Urothelium cell line (cell line): ENCODE measurements at places on chromosomes 12 and 14.

DNA sequence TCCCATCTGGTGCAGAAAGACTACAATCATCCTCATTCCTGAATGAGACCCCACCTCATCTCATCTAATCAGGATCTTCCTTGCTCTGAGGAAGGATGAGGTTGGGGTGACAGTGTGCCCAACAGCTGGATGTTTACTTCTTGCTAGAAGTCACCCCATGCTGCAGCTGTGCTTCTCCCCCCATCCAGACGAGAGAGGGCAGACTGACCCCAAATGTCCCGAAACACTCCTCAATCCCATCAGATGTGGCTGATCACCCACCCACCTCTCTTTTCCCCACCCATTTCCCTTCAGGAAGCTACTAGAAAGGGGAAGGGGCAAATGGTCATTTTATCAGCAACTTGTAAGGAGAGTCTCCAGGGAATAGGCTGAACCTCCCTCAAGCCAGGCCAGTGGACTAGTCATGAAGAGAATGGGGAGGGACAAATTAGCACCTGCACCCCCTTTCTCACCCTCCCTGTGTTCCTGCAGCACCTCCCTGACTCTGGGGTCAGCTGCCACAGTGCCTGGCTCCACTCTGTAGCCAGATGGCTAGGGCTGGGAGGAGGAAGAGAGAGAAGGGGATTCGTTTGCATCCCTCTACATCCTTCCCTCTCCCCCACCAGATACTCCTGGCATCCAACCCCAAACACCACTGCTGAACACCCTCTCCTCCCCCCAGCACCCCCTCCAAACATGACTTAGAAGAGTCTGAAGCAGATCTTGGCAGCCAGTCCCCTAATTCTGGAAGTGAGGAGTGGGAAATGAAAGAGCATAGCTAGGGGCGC is 2.8 kb upstream of the BAZ2A start:
- no peak for DNase-seq

DNA sequence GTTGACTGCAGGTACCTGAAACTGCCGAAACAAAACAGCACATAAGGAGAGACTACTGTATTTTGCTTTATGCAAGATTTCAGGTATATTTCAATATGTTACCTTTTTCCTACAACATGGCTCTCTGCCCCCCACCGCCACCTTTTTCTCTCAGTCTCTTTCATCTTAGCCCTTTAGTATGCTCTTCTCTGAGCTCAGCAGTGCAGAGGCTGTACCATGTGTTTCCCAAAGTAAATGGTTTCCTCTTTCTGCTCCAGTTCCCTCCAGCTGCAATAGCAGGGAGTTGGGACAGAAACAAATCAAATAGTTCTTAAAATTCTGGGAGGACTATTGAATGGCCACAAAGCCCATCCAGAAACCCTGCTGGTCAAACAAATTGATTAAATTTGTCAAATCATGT is 4.3 kb downstream of the AMN1 start:
- no peak for DNase-seq

DNA sequence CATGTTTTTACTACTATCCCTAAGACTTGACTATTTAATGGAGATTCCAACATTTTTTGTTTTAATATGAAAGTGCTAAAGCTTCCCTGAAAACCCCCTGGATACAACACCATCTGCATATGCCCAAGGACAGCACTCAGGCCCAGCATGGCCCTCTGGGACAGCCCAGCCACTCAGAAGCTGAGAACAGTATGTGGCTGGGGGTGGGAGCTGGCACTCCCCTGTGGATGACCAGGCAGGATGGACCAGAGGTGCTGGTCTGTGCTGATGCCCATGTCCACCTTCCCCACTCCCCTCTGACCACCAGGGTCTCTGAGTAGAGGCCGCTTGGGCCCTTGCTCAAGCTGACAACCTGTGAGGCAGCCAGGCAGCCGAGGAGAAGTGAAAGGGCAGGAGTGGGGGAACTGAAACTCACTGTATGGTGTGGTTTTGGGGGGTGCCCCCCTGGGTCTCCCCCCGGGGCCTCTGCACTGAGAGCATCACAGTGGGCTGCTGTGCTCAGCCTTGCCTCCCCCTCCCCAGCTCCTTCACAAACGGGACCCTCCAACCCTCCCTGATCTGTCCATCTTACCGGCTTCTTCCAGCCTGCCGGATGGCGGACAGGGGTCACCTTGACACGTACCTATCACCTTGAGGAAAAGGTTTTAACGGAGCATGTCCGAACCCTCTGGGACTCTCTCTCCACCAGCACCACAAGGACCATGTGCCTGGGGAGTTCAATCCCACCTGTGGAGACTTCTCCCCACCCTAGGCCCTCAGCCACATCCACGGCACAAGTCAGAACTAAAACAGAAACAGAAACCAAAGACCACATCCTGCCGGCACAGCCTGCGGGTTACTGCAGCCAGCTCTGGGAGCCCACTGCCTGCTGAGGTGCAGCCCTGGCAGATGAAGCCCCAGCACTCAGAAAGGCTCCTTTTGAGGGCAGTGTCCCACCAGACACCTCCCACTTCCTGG is at the start of gene TMEM229B:
TSS of gene TMEM229B (minus strand) at position 785 of the 957 bp plus-strand sequence. CDS start 14,798 bp downstream, outside the sequence.
- peak; percentile 68 for DNase-seq

GRCh38 chr14:52023518-52023917 is 34.2 kb downstream of the RTRAF start:
- no peak for DNase-seq

DNA sequence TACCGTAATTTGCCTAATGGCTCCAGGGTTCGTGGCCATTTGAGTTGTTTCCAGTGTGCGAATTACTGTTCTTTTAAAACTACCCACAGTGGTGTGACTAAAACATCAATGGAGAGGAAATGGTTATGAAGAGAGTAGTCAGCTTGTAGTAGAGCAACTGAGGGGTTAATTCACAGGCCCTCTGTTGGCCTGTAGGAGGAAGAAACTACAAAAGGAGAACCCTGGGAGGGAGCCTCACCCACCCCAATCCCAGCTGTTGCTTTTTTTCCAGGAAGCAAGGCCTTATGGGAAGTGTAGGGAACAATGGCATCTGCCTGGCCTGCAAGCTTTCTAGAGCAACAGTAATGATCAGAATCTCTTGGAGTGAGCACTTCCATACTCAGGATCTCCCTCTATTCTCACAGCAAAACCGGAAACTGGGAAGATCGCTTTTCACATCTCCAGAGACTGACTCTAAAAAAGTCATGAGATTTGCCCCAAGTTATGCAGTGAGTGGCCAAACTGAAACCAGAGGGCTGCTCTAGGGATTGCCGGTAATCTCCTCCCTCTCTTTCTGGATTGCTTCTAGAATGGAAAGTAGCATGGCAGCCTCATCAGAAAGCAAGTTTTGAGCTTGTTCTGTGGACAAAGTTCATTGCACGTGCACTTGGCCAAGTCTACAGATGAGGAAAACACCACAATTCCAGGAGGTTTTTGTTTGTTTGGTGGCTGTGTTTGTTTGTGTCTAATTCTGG is 125.3 kb upstream of the PWP1 start:
- no peak for DNase-seq

DNA sequence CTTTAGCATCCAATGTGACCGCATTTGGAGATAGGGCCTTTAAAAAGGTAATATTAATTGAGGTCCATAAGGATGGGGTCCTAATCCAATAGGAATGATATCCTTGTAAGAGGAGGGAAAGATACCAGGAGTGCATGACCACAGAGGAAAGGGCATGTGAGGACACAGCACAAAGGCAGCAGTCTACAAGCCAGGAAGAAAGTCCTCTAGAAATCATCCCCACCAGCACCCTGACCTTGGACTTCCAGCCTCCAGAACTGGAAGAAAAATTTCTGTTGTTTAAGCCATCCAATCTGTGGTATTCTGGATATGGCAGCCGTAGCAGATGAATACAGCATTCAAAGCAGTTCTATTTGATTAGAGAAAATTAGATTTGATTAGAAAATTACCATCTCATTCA is 145.4 kb downstream of the STXBP6 start:
- no peak for DNase-seq

GRCh38 chr12:60710246-60710645 is 1114.4 kb downstream of the SLC16A7 start:
- DNase-seq: no peak

GRCh38 chr14:52706286-52706685 is 714 bp upstream of the PSMC6 start:
- DNase-seq: peak; percentile 32

GRCh38 chr14:96888158-96888557 is 91.0 kb downstream of the VRK1 start:
- no peak for DNase-seq

DNA sequence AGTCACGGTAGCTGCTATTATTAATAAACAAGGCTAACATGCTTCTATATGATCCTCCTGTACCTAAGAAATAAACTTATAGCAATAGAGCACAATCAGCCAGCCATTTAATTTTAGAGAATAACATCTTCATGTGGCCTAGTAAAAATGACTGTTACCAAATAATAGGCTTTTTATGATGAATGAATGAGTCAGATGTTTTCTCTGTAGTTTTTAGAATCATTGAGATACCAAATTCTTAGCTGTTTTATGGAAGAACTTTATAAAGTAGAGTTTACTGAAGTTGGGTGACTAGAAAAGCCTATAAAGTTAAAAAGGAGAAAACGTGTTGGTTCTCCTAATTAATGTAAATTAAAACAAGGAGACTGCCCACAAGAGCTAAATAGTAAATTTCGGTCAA is 40.7 kb downstream of the WNK1 start:
- no peak for DNase-seq

DNA sequence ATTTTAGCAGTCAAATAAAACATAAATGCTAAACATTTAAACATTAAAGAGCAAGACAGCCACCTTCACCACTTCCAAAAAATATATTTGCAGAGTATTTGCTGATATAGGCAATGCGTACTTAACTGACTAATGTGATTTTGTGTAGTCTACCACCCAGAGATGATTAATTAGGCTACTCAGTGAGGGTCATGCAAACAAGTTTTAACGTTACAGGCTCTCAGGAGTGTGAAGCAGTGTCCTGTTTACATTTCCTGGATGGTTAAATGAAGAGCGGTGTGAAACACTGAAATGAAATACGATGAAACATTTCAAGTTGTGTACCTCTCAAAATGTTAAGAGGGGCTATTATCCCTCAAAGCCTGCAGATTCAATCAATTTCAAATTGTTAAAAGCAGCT is 165.8 kb upstream of the LRIG3 start:
- DNase-seq: no peak

DNA sequence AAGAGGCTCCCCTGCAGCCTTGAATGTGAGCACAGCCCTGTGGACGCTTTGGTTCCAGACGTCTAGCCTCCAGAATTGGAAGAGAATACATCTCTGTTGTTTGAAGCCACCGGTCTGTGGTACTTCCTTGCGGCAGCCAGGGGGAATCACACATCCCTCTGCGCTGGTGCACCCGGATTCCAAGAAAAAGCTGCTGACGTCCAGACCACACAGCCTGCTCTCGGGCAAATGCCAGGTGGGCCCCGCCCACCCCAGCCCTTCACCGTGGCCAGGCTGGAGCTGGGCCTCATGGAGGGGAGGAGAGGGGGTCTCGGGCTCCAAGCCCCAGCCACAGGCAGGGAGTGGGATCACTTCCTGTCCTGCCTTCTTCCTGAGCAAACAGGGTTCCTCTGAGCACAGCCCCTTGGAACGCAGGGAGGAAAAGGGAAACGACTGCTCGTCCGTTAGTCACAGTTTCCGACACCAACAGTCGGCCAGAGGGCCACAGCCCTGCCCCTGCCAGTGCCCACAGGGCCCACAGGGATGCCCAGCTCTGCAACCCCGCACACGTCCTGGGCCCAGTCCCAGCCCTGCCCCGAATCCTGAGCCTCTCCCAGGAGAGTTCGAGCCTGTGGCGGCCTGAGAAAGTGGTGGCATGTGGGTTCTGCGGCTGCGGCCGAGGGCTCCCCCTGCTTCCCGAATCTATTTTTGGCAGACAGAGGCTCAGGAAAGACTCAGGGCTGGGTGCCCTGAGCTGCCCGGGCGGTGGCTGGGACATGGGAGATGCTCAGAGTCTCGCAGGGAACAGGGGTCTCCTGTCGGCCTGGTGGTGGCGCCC is 85.3 kb downstream of the RFLNA start:
- peak; percentile 81 for DNase-seq

- DNase-seq: no peak
Measured at GRCh38 chr12:73181244-73181643, 909.1 kb downstream of the TRHDE start.
